ENCODE measurements at places on chromosomes 1 and 21. TPM values are rescaled to one million over a fixed set of nuclear protein-coding genes. Genes with fewer than 3 reads are reported as not detected.

APP gene
- 255 TPM for total RNA-seq

DNA sequence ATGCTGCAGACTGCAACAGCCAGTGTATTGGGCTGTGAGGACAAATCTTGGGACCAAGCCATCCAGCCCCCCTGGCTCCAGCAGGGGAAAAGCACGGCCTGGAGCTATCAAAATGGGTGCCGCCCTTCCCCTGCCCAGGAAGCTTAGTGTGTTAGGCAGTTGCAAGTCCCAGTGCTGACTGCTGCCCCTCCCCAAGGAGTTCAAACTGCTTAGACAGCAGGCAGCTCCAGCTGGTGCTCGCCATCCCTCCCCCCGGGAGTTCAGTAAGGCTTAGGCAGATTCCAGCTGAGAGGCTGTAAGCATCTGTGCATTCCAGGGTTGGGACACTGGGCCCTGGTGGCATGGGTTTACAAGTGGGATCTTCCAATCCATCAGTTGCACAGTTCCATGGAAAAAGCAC, 579.6 kb upstream of the NR5A2 start:
- DNase-seq: no peak

DNA sequence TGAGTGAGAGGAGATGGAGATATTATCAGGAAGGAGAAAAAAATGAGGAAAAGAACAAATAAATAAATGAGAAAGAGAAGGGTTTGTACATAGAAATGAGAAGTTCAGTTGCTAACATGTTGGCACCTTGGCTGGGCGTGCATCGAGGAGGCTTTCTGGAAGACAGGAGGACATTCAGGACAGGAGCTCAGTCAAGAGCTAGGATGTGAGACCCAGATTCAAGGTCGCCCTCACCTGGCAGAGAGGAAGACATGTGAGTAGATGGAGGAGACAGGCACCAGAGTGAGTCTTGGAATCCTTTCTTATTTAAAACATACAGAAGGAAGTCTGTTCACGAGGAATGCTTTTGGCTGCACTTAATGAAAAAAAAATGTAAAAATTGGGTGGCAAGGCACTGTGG, 640.9 kb downstream of the NPHP4 start:
- DNase-seq: no peak

GRCh38 chr1:152983234-152983633, 647 bp upstream of the SPRR1A start:
- no peak for DNase-seq

GRCh38 chr1:208213786-208214185, 30.4 kb downstream of the PLXNA2 start:
- DNase-seq: no peak

Data from pancreas (tissue), 10 donors.